ENCODE measurements at places on chromosomes 2 and 18.

GRCh38 chr18:76388261-76388660 is 106.8 kb downstream of the ZNF516 start:
- DNase-seq, result no peak

DNA sequence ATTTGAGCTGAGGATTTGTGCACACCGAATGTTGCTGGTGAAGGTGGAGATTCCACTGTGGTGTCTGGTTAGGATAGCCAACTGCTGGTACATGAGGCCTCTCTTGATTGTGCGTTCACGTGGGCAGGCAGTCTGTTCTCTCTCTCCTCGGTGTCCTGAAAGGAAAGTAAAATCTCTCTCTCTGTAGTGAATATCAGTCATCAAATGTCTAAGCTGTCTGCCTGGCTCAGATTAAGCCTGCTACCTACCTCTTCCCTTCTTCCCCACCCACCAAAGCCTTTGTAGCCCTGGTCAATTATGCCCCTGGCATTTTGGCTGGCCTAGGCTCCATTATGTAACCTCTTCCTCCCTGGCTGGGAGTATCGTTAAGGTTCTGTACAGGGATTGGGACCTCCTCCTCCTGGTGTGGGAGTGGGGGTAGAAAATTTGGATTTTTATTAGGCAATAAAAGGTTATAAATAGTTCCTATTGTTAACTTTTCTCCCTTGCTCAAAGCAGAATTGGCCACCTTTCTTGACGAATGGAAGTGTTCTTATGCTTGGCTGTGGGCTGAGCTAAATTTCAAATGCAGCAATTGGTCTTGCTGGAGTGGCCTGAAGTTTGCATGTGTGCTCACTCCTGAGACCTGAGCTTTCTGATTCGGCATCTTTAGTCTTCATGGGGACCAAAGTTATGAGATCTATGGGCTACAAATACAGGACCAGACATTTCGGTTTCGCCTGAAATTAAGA is 148.8 kb downstream of the WDSUB1 start:
- DNase-seq, result no peak

DNA sequence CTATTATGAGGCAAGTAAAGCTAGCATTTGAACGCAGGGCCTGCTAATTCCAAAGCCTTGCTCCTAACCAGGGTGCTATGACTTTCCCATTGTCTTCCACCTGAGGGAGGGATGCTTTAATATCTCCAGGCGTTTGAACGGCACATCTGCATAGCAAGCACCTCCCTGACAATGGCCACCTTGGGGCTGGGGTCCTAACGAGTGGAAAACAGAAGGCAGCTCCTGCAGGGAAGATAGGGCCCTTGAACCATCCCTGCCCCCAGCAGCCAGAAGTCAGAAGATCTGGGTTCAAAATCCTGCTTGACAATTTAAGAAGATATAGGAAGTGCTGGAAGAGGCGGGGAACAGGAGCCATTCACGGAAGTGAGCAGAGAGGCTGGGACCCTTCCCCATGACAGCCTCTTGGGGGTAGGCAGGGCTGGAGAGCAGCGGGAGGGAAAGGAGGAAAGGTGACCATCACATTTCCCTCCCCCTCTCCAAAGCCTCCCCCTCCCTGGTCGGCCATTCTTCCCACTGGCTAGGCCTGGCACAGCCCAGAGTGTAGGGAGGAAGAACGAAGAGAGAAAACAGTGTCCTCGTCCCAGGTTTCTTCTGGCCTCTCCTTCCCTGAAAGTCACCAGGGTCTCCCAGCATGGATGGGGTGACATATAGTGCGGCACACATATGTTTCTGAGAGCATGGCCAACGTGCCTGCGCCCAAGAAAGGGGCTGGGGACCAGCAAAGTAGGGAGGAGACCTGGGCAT is 73.5 kb downstream of the EMX1 start:
- DNase-seq, result no peak

- DNase-seq, result no peak
Measured at GRCh38 chr2:218252509-218253231, 8.1 kb upstream of the GPBAR1 start.

DNA sequence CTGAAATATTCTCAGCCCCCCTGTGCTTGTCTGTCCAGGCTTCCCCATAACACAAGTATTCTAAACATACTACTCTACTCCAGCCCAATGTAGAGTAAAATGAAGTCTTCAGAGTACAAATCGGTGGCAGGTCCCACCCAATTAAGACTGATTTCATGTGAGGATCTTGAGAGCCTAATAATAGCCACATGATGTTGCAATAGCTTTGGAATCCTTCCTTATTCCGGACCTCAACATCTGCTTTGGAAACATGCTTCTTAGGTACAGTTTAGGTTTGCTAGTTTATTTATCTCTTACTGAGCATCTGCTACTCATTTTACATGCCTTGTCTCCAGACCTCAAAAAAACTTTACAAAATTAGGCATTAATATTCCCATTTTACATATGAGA is 207.3 kb upstream of the RAB6C start:
- DNase-seq, result no peak

DNA sequence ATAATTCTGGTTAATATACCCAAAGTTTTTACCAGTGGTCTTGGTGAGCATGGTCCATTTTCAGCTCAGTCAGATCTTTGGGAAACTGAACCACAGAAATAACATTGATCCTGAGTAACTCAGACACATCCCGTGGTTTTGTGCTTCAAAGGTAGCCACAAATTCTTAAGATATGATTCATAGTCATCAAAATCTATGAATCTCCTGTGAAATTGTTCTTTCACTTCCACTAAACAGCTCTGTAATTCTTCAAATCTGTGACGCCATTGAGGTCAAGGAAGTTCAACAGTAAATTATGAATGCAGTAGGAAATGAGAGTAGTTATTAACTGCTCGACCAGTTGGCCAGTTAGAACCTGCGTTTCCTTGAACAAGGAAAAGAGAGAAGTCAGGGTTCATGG is 147.3 kb downstream of the IRS1 start:
- DNase-seq, result peak; percentile 2

DNA sequence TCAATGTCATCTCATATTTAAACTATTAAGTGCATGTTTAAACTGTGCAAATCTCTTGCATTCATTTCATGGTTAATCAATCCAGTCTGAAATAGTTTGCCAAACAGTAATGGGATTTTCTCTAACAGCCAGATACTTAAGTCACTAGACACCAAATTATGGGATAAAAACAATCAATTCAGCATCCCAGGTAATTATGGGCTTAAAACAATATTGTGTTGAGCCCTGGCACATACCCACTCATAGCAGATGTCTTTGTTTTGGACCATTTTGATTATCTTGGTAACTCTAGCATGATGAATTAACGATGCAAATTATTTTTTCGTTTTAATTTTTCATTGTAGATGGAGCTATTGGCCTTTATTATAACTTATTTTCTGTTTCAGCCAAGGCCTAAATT is 118.5 kb upstream of the CD302 start:
- DNase-seq, result no peak

- DNase-seq, result no peak
Measured at GRCh38 chr2:120452945-120453634, 107.2 kb downstream of the INHBB start.

DNA sequence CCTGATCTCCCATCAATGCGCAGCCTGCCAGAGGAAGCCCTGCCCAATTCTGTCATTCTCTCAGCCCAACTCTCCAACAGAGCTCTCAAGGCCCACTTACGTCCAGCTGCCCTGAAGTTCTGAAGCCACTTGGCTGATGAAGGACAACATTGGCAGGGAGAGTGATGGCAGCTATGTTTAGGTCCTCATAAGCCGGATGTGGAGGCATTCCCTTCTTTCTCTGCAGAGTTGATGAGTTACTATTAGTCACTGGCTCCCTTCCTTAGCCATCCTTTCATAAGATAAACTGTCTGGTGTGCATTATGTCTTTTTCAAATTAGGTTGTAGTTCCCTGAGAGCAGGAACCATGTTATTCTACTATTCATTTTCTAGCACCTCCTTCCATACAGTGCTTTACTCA is 22.5 kb upstream of the TACR1 start:
- DNase-seq, result no peak

- no peak for DNase-seq
Measured at GRCh38 chr2:71893646-71894045, 254.0 kb downstream of the CYP26B1 start.

DNA sequence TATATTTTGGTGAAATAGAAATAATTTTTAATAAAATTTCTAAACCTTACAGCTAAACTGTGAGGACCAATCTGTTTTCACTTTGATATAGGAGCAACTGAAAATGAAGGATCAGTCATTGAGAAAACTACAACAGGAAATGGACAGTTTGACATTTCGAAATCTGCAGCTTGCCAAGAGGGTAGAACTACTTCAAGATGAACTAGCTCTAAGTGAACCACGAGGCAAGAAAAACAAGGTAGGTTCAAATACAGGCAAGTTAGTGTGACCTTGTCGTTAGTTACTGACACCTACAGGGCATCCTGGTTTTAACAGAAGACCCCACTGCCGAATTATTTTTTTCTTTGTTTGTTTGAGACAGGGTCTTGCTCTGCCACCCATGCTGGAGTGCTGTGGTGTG is 75.5 kb upstream of the STON1 start:
- no peak for DNase-seq

- no peak for DNase-seq
Measured at GRCh38 chr18:31439807-31440325, 7.7 kb upstream of the DSG3 start.

GRCh38 chr2:197031803-197032202 is 105.3 kb upstream of the PGAP1 start:
- no peak for DNase-seq

DNA sequence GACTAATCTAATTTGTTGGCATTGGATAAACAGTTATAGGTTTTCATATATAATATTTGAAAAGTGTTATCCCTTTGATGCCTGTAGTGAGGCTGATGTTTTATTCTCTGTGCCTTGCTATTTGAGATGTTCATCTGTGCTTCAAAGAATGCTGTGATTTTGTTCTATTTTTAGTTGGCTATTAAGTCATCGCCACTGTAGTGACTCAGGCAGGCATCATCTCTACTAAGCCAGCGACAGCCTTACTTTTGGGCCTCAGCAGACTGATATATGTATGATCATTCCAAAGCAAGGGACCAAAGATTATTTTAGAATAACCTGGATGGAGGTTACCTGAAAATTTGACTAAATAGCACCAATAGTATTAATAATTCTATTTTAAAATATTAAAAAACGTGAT is 1674.5 kb upstream of the NXPH2 start:
- no peak for DNase-seq

DNA sequence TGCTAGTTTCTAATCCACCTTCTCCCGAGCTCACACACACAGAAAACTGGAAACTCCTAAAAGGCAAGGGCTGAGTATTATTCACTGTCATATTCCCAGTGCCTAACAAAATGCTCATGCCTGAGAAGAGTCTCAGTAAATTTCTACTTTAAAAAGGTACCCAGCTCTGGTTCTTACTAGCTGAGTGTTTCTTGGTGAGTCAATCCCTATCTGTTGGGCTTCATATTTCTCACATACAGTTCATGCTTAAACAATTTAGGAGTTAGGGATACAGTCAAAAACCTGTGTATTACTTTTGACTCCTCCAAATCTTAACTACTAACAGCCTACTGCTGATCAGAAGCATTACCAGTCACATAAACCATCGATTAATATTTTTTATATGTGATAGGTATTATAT is 204.9 kb downstream of the EN1 start:
- no peak for DNase-seq

GRCh38 chr2:113877711-113878598 is 11.9 kb upstream of the ACTR3 start:
- DNase-seq, result no peak

GRCh38 chr2:233461481-233461891 is 105.1 kb downstream of the USP40 start:
- no peak for DNase-seq

GRCh38 chr2:236675051-236675450 is 105.4 kb downstream of the ACKR3 start:
- DNase-seq, result no peak

DNA sequence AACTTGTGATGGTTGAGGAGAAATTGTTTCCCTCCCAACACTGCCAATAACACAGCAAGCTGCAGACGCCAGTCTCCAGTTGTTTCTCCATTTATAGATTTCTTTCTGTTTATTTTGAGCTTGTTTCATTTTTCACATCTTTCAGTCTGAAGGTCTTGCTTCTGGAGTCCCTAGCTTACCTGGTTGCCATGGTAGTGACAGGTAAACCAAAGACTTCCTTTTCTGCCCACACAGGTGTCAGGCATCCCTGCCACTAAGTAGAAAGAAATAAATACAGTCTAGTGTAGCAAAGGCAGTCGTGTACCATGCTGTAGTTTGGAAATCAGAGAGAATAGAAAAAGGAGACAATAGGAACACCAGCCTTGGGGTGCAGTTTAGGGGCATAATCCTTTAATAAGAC is 82.8 kb downstream of the MARCHF4 start:
- no peak for DNase-seq

GRCh38 chr2:194343167-194343566 is 1313.9 kb upstream of the SLC39A10 start:
- no peak for DNase-seq

- DNase-seq, result no peak
Measured at GRCh38 chr2:134412639-134412999, 158.7 kb downstream of the MGAT5 start.

DNA sequence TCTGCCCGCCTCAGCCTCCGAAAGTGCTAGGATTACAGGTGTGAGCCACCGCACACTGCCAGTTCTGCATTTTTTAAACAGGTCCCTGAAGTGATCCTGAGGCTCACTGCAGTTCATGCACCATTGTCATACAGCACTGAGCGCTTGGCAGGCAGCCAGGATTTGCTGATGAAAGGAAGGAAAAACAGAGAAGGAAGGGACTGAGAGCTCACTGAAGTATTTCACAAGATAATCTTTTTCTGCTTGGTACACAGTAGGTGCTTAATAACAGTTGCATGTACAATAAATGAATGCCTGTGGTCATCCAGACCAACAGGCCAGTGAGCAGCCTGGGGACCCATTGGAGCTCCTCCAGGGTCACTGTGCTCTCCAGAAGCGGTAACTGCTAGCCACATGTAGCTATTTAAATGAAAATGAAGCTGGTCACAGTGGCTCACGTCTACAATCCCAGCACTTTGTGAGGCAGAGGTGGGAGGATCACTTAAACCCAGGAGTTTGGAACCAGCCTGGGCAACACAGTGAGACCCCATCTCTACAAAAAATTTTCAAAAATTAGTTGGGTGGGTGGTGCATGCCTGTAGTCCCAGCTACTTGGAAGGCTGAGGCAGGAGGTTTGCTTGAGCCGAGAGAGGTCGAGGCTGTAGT is 33.1 kb upstream of the SMAD7 start:
- no peak for DNase-seq

DNA sequence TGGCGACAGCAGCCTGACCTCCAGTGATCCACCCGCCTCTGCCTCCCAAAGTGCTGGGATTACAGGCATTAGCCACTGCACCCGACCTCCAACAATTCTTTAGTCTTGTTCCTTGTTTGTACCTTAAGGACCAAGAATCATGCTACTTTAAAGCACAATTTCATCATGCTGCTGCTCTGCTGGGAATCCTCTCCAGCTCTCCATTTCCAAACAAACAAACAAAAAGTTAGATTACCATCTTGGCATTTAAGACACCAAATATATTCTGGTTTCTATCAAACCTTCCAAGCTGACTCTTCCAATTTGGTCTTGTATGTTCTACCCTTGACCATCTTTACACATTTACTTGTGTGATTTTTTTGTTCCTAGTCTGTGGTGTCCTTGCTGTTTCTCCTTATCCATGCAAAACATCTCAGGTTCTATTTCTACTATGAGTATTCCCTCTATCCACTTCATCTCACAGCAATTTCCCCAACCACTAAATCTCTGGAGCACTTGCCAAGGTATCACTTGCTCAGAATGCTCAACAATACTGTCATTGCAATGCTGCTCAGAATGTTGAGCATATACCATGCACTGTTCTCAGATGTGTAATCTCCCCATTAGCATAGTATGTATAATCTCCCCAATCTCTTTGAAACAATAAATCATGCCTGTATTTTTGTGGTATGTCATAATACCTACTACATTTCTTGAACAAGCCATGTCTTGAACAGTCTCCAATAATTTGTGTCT is 73.2 kb upstream of the GALNT5 start:
- DNase-seq, result no peak

Data from CD4-positive, alpha-beta T cell treated with Interferon alpha-2 for 1 hour (primary cell).